Ecto neural progenitor cell (in vitro differentiated cells): ENCODE measurements at places on chromosomes 5 and 9.

DNA sequence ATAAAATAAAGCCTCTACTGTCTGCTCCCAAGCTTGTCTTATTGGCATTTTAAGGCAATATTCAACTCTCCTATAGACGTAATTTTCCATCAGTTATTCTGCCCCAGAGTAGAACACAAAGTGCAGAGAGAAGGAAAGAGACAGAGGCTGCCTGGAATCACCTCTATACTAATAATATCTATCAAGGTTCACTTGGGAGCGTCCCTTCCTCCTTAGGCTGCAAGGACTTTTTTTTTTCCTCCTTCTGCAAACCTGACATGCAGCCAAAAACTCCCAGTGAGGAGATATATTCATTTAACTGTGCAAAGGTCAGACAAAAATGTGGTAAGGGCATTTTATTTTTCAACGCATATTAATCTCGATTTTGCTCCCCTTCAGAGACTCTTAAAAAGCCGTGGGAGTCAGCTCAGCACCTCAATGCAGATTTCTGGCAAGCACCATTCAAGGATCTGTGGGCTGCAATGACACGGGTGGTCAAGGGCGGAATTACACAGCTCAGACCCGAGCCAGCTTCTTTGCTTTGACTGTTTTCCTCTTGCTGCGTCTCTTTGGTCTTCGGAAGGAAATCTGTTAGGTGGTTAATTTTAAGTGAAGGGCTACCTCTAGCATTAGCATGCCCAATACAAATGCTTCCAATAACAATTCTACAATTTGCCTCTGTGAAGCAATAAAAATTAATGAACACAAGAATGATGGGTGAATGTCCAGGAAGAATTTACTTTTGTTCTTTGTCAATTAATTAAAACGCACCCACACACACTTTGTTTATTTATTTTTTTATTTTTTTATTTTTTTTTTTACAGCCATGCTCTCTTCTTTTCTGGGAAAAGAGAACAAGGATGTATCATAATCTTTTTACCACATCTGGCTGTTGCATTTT, 587.7 kb upstream of the GRAMD2B start:
- peak; percentile 66 for DNase-seq

- DNase-seq = no peak
These were observed 71.2 kb downstream of the ANKRD55 start for GRCh38 chr5:56161927-56162326.

DNA sequence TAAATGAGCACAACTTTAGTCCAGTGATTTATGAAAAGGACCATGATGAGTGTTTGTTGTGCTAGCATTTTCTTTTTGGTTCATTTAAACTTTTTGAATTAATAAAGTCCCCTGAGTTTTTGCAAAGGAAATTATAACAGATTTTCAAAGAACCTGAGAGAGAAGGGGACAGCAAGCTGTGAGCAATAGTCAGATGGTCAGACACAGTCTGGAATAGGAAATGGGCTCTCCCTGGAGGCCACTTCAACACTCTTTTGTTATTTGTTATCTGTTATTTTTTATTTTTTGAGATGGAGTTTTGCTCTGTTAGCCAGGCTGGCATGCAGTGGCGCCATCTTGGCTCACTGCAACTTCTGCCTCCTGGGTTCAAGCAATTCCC, 171.1 kb downstream of the ARHGEF28 start:
- no peak for DNase-seq

- no peak for DNase-seq
These were observed 133.2 kb downstream of the ENTREP1 start for GRCh38 chr9:69458176-69458575.

DNA sequence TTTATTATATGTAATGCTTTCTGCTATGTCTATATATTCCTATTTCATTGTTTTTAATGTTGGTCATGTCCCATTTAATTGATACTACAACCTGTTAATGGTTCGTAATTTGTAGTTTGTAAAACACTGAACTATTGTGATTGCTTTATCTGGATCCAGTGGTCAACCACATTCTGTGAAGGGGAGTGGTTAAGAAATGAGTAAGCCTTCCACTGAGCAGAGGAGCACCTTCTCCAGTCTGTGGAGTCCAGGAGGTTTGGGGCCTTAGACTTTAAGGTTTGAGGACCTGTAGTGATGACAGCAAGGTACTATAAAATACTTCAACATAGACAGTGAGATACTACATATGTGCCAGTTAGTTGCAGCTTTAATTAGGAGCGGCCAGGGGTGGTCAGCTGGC, 67.7 kb upstream of the RAD23B start:
- no peak for DNase-seq

GRCh38 chr9:24932785-24933184, 387.1 kb upstream of the IZUMO3 start:
- DNase-seq = no peak

DNA sequence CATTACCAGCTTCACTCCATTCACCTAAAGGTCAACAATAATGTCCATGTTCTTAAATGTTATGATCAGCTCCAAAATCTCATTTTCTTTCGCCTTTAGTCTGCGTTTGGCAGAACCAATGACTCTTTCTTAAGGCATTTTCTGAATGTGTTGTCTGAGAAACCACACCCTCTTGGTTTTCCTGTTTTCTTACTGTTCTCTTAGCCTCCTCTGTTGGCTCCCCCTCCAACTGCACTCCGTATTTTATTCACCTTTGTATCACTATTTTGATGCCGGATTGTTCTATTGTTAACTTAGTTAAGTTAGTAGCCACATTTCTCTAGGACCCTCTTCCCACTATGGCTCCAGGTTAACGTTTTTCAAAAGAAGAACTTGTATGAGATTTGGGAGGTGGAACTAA, 185.6 kb downstream of the DMAC1 start:
- DNase-seq = no peak

DNA sequence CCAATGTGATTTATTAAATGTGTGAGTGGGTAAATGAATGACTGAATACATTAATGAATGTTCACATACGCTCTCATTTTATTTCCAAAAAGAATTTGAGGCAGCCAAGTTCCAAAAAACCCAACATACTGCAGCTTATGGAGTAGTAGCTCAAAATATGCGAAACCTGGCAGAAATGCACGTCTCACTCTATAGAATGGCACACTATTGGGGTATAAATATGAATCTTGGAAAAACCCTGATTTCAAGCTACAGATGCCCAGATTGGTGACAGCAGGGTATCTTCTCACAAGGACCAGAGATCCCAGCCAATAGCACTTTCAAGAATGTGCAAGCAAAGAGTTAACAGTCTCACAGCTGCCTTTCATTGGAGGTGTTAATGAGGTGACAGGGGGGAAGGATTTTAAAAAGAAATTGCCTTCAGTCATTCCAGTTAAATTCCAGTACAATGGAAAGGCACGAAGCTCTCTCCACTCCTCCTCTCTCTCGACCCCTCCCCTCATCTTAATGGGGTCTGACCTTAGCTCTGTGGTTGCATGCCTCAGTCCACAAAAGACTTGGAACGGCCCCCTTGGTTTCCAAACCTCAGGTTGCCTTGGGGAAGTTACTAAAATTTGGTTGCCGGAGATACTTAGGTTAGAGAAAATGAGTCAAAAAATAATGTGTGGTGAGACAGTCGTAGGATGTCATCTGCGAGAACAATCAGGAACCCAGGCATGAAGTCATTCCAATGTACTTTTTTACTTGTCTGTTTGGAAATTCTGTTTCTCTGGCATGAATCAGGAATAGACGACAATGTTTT, 307.4 kb downstream of the NFIB start:
- no peak for DNase-seq

GRCh38 chr9:73154722-73155121, 3.1 kb downstream of the ANXA1 start:
- no peak for DNase-seq

DNA sequence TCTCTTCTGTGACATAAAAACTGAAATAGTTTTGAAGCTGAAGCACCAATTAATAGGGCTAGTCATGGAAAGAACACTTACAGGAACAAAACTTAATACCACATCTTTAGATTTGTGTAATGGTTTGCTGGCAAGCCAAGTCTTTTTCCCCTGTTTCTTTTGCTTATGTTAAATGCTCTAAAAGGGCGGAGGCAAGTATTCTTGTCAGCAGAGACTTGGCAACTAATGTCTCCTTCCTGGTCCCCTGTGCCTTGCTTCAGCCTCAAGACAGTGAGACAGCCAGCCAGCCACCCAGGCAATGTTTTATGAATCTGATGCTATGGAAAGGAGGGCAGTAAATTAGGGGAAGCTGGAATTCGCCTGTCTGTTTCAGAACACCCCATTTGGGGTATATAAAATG, 45.7 kb downstream of the PRRC1 start:
- DNase-seq = no peak

DNA sequence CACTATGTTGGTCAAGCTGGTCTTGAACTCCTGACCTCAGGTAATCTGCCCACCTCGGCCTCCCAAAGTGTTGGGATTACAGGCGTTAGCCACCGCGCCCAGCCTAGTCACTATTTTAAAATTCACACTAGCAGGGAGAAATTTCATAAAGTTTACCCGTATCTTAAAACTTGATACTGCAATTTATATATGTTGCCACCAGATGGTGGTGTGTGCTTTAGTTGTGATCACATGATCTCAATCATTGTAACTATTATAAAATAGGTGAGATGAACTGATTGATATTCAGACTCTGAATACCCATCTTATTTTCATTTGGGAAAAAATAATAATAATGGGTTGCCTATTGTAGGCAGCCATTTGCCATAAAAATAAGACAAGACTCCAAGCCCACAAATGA, 1330.4 kb upstream of the WWC1 start:
- no peak for DNase-seq

- DNase-seq = no peak
These were observed 270.9 kb upstream of the IL12B start for GRCh38 chr5:159601216-159601615.

DNA sequence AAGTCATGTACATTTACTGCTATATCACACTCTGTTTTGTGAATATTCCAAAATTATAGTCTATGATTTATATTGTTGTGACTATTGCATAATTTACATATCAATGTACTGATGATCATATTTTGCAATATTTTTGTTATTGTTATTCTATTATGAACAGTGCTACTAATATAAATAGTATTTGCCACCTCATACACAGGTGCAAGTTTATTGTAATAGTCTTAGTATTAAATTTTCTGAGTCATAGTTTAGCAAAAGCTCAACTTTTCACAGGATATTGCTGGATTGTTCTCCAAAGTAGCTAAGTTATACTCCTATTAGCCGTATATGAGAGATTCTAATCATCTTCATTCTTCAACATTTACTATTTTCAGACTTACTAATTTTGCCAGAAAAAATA, 124.7 kb downstream of the TMC1 start:
- no peak for DNase-seq

GRCh38 chr5:132497488-132497997, 7.0 kb upstream of the IRF1 start:
- DNase-seq = peak; percentile 52

- no peak for DNase-seq
These were observed 98.2 kb upstream of the CCNG1 start for GRCh38 chr5:163339148-163339547.

GRCh38 chr5:1948663-1949191, 66.0 kb upstream of the IRX4 start:
- DNase-seq = no peak

- no peak for DNase-seq
These were observed 2.2 kb upstream of the PLPP7 start for GRCh38 chr9:131287359-131287758.

GRCh38 chr5:124902097-124902821, 155.8 kb upstream of the ZNF608 start:
- no peak for DNase-seq

DNA sequence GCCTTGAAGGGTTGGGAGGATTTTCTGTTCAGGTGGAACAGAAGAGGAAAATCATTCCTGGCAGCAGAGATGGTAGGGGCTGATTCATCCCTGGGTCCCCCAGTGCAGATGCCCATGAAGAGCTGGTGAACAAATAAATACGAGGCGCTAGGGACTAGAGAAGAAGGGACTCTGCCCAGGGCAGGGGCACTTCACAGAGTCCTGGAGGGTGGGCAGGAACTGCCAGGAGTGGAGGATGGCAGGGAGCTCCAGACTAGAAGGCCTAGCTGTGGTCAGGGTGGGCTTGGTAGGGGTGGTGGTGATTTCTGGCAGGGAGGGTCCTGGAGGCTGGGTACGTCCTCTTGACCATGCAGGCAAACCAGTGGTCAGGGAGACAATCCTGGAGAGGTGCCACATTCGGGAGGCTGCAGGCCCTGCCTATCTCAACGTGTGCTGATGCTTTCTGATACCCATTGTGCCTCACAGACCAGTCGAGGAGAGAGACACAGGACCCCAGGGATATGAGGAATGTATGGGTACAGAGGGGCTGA, 69.9 kb downstream of the CRB2 start:
- DNase-seq = no peak

DNA sequence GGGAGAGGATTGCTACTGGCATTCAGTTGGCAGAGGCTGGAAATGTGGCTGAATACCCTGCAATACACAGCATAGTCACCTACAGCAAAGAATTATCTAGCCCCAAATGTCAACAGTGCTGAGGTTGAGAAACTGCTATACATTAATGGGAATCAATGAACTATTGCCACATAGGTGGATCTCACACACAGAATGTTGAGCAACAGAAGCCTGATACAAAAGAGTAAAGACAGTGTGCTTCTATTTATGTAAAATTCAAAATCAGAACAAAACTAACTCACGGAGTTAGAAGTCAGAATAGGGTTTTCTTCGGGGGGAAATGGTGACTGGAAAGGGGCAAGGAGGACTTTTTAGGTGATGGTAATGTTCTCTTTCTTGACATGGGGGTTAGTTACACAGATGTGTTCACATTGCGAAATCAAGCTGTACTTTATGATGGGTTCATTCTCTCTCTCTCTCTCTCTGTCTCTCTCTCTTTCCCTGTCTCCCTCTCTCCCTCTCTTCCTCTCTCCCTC, 45.7 kb upstream of the PANK3 start:
- DNase-seq = no peak

- DNase-seq = no peak
These were observed 77.3 kb downstream of the KCTD16 start for GRCh38 chr5:144248015-144248414.

DNA sequence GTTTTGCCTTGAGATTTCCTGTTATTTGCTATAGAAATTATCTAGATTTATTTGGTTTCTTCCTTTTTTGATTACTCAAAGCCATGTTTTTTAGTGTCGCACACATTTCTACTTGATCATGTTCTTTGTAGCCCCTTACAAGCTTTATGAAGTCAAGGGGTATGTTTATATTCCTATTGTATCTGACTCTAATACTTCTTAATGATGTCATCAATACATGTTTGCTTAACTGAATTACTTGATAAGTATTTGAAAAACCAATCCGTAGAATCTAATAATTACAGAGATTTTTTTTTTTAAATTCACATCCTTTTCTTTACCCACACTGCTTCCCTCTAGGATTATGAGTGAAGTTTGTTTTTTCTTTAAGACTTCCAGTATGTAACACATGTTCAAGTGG, 53.0 kb downstream of the CDC42SE2 start:
- DNase-seq = no peak

GRCh38 chr5:6542421-6543345, 90.2 kb downstream of the NSUN2 start:
- peak; percentile 17 for DNase-seq

GRCh38 chr9:75228893-75229292, 140.6 kb downstream of the OSTF1 start:
- DNase-seq = no peak

DNA sequence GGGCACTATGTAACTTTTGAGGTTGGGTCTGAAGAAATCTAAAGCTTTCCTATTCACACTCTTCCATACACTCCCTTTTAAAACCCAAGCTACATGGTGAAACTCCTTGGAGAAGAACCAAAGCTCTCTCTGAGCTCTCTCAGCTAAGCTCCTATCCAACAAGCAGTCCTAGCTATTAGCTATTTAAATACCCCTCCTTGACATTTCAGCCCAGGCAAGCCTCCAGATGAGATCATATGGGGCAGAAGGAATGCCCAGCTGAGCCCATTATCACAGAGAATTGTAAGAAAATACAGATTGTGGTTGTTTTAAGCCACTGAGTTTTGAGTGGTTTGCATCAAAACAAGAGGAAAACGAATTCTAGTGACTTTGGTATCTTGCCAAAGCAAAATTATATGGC, 15.2 kb downstream of the HSPB3 start:
- DNase-seq = no peak
